ENCODE measurements at places on chromosomes 3 and 15.

DNA sequence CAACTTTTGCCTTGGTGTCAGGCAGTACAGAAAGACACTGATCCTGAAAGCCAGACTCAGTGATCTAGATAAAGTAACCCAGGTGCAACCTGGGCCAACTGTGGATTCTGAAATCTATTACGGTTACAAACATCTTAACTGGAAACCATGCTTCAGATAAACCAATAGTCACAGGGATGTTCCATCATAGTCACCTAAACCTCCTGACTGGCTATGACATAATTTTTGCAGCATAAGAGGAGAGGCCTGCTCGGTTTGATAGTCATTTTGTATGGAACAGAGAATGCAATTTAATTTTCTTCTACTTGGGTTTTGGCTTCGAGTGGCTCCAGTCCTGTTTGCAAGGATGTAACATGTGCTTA lies 3.7 kb downstream of the SLCO3A1 start:
- DNase-seq, result no peak

DNA sequence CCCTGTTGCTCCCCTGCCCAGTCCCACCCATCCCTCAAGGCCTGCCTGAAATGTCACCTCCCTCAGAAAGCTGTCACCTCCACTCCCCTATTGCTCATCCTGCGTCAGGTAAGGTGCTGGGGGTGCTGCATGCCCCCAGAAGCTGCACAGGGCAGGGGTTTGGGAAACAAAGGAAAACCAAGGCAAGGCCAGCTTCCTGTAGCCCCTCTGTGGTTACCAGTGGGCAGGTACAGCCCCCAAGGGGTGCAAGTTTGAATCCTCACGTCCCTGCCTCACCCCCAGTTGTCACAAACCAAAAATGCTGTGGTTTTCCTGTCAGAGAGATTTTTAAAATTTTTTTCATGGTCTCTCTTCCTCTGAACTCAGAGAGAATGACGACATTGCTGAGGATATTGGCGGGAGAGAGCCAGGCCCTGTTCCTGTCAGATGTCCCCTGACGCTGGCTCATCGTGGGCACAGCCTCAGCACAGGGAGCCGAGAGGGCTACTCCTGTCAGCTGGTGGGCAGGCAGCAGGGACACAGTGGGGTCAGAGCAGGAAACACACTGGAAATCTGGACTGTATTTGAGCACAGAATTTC lies 27.0 kb downstream of the PSTPIP1 start:
- peak; percentile 66 for DNase-seq

- no peak for DNase-seq
Measured at GRCh38 chr15:84633311-84634227, 20.5 kb downstream of the WDR73 start.

GRCh38 chr3:46930166-46930944 lies 46.2 kb downstream of the CCDC12 start:
- no peak for DNase-seq

- DNase-seq, result peak; percentile 62
Measured at GRCh38 chr3:123028233-123028828, 768 bp upstream of the SEMA5B start.

DNA sequence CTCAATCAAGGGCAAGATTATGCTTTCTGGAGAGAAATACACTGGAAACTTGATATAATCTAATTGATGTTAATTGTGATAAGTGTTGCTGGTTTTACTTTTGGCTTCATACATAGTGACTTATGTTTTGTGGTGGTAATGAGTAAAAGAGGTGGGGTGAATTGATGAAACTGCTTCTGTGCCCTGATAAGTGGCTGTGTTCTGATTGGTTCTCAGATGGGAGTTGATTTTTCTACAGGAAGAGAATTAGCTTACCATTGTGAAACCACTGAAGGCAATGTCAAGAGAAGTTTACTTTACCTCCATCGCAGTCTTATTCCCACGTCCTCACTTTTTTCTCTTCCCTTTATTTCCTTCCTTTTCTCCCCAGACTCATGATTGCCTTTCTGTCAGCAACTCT lies 23.8 kb downstream of the TMEM45A start:
- peak; percentile 30 for DNase-seq

Measured in NCI-H226 (cell line).